ENCODE measurements at places on chromosomes 1 and 21.

DNA sequence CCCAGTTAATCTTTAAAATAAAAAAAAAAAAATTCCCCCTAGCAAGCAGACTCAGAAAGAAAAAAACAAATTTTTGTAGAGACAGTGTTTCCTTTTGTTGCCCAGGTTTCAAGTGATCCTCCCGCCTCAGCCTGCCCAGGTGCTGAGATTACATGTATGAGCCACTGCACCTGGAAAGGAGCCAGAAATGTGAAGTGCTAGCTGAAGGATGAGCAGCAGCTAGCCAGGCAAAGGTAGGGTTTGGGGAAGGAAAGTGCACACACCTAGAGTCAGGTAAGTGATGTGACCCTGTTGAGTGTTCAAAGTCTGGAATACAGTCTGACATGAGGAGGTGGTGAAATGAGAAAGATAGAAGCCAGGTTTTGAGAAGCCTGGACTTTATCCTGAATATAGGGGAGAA lies 1.7 kb downstream of the AKR1A1 start:
- DNase-seq: peak; percentile 89

- peak; percentile 64 for DNase-seq
Measured at GRCh38 chr1:16006552-16007485, 2.8 kb downstream of the SRARP start.

DNA sequence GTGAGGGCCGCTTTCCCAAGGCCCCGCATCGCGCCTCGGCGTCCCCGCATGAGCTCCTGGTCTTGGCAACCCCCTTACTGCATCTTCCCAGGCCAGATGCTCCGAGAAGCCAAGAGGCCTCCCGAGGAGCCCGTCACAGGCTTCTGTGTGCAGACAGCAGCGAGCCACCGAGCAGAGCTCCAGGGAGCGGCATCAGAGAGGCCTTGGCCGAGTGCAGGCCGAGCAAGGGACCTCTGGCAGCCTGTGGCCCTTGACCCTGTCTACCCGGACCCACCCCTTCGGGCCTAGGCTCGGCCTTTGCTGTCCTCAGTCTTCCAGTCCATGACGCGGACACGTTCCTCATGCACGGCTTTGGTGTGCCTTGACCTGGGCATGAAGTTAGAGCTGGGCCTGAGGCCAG lies 63.5 kb downstream of the MORN1 start:
- DNase-seq: no peak

DNA sequence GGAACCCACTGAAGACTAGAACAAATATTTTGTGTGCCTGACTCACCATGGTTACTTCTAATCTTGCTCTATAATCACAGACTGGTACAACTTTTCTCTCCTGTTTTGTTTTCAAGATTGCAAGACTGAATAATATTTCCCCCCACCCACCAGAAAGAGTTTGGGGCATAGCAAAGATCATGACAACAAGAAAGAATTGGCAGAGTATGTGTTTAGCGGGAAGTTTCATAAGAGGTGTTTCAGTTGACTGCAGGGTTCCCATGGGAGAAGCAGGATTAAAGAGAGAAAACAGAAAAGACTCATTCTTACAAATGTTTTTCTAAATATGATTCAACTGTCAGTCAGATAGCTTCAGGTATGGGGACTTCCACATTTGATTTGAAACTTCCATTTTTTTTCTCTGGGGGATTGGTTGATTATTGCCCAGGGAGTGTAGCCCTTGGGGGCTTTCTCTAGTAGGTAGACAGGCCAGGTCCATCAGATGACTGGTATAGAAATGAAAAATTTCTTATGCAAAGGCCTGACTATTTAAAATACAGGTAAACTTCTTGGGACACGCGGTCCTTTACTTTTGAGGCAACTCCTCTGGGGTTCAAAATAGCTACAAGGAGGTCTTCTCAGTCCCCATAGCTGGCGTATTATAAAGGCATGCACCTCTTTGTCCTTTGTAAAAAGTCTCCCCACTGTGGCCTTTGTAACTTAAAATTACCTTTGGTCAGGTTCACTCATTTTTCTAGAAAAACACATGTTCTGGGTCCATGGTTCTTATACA lies 13.9 kb downstream of the OR14I1 start:
- no peak for DNase-seq

DNA sequence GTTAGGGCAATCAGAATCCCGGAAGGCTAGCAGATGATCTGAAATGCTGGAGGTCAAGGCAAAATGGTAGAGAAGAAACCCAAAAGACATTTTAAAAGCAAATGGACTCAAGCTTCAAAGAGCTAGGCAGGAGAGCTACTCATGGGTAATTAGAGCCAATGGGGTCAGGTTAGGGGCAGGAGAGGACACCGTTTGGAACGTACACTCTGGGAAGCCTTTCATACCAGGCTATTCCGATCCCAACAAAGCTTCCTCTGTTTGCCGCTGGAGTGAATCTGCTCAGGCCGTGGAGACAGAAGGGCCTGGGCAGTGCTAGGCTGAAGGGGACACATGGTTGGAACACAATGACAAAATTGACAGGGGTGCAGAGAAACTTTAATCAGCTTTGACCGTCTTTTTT lies 346.6 kb downstream of the RPS6KC1 start:
- no peak for DNase-seq

GRCh38 chr1:82395440-82395839 lies 594.7 kb downstream of the ADGRL2 start:
- DNase-seq: no peak

DNA sequence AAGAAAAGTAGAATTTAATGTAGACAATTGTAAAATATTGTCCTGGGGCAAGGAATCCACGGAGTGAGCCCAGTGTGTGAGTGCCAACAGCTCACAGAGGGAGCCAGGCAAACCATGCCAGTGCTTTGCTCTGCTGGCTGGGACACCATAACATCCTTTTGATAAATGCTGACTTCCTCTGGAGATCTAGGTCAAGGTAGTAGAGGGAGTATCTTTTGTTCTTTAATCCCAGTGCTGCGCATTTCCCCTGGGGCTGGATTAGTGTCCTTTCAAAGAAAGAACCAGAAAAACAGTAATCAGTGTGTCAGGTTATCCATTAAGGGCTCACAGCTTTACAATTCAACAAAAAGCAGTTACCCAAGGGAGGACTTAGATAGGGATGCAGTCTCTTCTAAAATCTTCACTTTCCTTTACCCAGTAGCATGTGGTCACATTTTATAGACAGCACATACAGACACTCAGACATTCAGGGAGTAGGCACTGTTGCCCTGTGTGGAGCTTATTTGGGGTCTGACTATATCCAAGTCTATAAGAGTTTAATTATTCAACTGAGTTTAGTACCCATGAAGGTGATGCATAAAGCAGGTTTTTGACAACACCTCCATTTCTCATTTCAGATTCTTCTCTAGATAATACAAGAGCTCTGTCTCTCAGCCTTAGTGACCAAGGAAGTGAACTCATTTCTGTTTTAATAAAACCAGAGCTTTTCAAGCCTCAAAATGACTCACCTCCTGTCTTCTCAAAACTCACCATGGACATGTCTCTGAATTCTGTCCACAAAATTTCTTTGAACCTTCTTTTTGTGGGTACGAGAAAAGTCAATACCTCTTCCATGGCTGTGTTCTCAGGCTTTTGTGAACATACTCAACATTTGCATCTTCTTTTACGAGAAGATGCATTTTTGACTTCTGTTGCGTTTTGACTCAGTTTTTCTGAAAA lies 215.3 kb downstream of the BRINP2 start:
- DNase-seq: peak; percentile 40

- DNase-seq: no peak
Measured at GRCh38 chr1:1461721-1462317, 9.7 kb upstream of the ATAD3B start.

- DNase-seq: peak; percentile 48
Measured at GRCh38 chr21:16194788-16195537, 465.2 kb downstream of the USP25 start.

- no peak for DNase-seq
Measured at GRCh38 chr21:34992736-34993398, 56.2 kb downstream of the RUNX1 start.

DNA sequence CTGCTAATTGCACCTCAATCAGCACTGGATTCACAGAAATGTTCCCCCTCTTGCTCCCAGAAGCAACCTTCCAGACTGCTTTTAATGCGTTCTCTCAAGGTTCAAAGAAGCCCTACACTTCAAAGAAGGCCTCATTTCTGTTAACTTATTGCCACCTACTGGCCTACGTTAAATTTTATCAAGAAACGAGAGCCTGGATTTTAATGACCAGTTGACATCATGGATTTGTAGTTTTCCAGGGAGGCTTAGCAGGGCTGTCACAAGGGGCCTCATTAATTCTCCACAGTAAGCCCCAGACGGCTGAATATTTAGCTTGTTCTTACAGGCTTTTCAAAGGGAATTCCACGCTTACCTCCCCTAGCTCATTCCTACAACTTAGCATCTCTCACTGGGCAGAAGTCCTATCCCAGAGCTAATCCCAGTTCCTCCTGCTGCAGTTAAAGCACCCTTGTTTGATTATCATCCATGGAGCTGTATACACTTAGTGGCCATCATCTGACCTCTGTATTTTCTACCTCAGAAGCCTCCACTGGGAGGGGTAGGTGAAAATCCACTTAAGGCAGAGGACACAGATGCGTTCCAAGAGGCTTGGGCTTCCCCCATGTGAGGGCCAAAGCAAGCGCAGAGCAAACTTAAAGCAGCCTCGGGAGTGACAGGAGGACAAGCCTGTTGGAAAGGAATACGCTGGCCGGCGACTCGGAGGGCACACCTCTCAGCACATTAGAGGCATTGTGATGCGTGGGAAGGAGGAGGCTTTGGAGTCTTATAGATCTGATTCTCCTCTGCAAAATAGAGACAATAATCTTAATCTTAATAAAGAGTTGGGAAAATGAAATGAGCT lies 32.2 kb upstream of the CYP4X1 start:
- peak; percentile 22 for DNase-seq

DNA sequence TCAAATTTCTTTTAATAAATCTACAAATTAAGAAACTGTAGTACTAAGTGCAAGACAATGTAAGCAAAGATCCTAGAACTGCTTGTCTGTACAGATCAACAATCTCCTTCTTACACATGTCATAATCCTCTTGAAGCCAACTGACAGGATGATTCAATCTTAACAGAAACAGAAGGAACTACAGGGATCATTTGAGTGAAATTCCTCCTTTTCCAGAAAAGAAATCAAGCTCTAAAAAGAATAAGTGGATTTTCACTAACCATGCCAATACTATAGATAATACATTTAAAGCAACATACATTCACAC lies 53.2 kb downstream of the RAB3GAP2 start:
- DNase-seq: no peak

- no peak for DNase-seq
Measured at GRCh38 chr1:29700491-29700890, 464.2 kb downstream of the PTPRU start.

GRCh38 chr1:230107941-230108340 lies 40.9 kb downstream of the GALNT2 start:
- no peak for DNase-seq

DNA sequence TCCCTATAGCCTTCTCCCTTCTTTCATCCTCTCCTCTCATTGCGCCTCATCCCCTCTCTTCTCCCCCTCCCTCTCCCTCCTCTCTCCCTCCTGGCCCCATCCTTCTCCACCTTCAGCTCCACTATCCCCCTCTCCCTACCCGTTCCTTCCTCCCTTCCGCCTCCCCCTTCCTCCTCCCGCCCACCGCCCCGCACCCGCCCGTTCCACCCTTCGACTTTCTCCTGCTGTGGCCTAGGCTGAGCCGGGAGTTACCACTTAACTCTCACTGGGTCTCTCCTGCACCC lies 1.6 kb downstream of the NPR1 start:
- DNase-seq: no peak

GRCh38 chr1:27394925-27395324 lies 2.5 kb downstream of the GPR3 start:
- DNase-seq: no peak

GRCh38 chr1:223219318-223219635 lies 76.2 kb upstream of the TLR5 start:
- DNase-seq: no peak

DNA sequence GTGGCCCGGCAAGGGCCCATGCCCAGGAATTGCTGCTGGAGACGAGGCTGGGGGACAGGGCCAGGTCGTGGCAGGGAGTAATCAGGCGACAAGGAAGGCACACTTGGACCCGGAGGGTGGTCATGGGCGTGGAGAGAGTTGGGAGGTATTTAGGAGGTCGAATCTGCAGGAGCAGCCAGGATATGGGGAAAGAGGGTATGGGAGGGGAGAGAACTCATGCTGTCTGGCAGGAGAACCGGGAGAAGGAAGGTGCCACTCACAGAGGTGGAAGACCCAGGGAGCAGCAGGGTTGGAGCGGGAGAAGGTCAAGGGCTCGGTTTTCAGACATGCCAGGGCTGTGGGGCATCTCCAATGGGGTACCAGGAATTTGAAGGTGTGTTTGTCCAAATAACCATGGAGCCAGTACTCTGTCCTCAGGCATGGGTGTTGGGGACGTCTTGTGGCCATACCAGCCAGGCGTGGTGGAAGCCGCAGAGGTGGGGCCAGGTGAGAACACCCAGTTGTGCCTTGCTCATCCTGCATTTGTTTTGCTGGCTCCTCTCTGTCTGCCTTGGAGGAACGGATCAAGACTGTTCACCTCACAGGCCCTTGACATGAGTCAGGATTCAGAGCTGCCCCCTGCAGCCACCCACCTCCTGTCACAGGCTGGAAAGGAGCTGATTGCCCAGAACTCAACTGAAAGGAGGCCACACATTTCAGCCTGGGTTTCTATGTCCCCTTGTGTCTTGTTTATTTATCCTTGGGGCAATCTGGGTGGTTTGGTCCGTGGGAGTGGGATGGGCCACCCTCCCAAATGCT lies 111.6 kb downstream of the SPSB1 start:
- no peak for DNase-seq

DNA sequence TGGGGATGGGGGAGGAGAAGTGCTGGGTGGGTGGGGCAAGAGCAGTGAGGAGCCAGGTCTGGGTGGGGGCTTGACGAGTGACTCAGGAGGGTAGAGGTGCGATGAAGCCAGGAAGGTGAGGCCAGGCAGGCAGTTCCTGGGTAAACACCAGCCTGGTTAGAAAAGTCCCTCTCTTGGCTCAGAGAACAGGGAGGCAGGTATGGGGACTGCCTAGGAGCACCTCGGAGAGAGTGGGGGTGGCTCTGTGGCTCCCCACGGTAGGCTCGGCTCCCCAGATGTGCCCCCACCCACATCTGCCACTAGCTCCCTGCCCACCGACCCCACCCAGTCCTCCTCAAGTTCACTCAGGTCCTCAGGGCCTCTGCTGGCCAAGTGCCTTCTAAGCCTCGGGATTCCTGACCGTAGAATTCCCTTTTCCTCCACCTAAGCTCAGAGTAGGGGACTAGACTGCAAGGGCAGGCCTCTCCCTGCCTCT lies 1.2 kb downstream of the HSPG2 start:
- DNase-seq: no peak

DNA sequence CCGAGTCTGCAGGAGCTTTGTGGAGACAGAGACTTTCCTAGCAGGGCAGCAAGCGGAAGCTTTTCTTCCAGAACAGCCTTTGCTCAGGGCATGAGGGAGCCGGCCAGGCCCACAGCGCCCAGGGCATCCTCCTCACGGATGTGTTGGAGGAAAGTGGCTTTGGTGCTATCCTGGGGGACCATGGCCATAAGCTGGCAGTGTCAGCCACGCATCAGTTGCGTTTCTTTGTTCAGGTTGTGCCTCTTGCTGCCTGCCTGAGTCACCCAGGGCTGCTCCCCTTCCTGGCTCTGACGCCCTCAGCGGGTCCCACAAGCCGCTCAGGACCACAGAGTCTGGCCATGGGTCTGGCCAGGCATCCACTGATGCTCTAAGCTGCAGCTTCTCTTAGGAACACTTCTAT lies 39.6 kb upstream of the PRSS38 start:
- DNase-seq: no peak

- DNase-seq: no peak
Measured at GRCh38 chr1:212668477-212668876, 31.2 kb downstream of the BATF3 start.

Measured in foreskin keratinocyte (primary cell).